ENCODE measurements at places on chromosomes 5 and 9. TPM values are rescaled to one million over a fixed set of nuclear protein-coding genes. Genes with fewer than 3 reads are reported as not detected.

GRCh38 chr9:3468421-3469205 lies 57.2 kb downstream of the RFX3 start:
- DNase-seq, result no peak
- no peaks in the 10 kb centered on the region for H3K27me3 ChIP-seq
- H3K36me3 ChIP-seq, result no peaks in the 10 kb centered on the region
- no peak overlapping the region for H3K27ac ChIP-seq
- no peaks in the 10 kb centered on the region for H3K4me1 ChIP-seq

DNA sequence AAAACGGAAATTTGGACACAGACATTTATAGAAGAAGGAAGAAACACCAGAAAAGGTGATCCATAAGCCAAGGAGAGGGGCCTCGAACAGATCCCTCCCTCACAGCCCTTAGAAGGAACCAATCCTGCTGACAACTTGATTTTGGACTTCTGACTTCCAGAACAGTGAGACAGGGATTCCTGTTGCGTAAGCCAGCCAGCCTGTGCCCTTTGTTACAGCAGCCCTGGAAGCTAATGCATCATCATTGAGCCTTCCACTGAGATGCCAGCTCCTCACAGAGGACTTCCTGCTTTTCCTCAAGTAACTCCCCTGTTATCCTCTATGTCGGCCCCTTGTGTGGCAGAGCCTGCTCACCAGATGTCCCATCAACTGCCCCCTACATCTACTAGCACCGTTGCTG lies 94.1 kb downstream of the JMY start:
- no peak overlapping the region for H3K4me3 ChIP-seq
- no peaks in the 10 kb centered on the region for H3K27me3 ChIP-seq
- no peak for DNase-seq
- H3K27ac ChIP-seq, result no peak overlapping the region
- no peaks in the 10 kb centered on the region for H3K36me3 ChIP-seq

DNA sequence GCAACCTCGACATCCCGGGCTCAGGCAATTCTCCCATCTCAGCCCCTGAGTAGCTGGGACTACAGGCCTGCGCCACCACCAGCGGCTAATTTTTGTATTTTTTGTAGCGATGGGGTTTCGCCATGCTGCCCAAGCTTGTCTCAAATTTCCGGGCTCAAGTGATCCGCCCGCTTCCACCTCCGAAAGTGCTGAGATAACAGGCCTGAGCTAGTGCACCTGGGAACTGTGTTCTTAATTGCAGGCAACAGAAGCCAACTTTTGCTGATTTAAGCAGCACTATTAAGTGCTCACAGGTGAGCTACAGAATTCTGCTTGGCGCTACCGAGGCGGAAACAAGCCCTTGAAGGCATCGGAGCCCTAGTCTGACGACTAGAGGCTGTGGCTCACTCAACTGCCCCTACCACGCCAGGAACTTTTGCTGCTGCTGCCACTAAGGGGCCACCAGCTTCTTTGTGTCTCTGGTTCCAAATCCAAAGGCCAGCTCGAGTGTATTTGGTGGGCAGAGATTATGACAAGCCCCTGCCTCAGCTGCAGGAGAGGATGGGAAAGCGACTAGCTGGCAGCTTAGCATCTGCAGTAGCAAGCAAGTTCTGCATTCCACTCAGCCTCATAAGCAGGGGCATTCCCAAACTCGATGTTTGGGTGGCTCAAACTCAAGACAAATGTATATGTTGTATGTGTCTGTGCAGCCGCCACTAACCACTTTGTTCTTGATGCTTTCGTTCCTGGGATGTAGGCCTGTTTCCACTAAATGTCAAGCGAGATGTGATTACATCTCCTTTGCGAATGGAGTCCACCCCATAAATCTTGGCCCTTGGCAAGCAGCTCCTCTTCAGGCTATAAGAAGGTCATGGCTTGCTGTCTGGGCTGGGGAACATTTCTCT lies 10.6 kb upstream of the HMCN2 start:
- no peak overlapping the region for H3K27ac ChIP-seq
- no peaks in the 10 kb centered on the region for H3K36me3 ChIP-seq
- no peak overlapping the region for H3K4me3 ChIP-seq
- H3K27me3 ChIP-seq, result no peaks in the 10 kb centered on the region
- no peaks in the 10 kb centered on the region for H3K4me1 ChIP-seq

DNA sequence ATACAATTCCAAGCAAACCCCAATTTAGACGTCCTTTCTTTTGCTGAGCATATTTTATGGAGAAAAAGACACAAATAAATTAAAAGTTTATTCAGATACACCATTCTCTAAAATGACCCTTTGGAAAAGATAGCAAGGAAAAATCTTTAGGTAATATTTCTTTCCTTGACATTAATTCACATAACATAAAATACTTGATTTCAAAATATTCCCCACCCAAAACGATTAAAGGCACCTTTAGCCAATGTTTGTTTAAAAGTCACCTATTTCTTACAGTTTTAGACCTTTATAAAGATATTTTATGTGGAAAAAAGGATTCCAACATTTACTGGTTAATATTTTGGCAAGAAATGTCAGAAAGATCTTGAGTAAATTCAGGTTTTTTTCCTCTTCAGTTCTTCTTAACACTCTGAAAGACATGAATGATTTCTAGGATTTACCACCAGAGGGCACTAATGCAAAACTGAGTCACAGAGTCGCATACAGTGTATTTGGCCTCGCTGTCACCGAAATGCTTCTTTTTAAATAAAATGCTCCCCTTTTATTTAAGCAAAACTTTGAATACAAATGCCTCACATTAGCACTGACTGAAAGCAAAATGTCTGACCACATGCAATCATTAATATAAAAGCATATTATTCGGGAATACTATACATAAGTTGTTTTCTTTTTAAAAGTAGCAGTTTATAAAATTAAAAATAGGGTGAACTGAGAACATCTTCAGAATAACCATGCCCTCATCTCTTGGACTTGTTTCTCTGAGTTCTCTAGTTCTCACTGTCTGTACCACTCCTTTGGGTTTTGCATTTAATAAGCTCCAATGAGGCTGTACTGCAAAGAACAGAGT lies 122.5 kb downstream of the SLC1A3 start:
- DNase-seq, result no peak
- H3K27ac ChIP-seq, result no peak overlapping the region
- no peaks in the 10 kb centered on the region for H3K27me3 ChIP-seq
- no peaks in the 10 kb centered on the region for H3K36me3 ChIP-seq
- no peaks in the 10 kb centered on the region for H3K4me1 ChIP-seq
- H3K4me3 ChIP-seq, result no peak overlapping the region

The TEX48 gene
- not detected for total RNA-seq

- DNase-seq, result no peak
- no peaks in the 10 kb centered on the region for H3K4me1 ChIP-seq
- no peak overlapping the region for H3K4me3 ChIP-seq
- H3K27me3 ChIP-seq, result no peaks in the 10 kb centered on the region
These were observed 88.8 kb downstream of the SREK1 start for GRCh38 chr5:66232706-66233445.

GRCh38 chr9:18457510-18457909 lies 16.4 kb upstream of the ADAMTSL1 start:
- no peaks in the 10 kb centered on the region for H3K36me3 ChIP-seq
- no peaks in the 10 kb centered on the region for H3K4me1 ChIP-seq
- DNase-seq, result no peak
- no peaks in the 10 kb centered on the region for H3K27me3 ChIP-seq

The SLC2A6 gene
- 5.8 TPM for total RNA-seq

DNA sequence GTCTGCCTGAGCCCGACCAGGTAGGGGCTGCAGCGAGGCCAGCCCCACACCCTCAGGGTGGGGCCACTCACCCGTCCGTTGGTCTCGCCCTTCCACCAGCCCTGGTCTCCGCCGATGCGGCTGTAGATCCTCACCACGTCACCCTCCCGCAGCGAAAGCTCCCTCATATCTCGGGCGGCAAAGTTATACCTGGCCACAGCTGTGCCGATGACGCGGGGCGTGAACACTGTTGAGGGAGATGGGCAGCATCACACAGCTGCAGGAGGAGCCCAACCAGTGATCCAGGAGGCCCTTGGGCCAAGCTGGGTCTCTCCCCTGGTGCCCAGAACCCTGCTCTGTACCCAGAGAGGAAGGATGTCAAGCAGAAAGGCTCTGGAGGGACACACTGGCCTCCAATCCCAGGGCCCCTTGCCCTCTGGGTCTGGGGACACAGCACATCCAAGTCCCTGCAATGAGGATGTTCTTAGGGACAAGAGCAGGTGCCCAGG lies 30.3 kb upstream of the SARDH start:
- H3K4me3 ChIP-seq, result no peak overlapping the region
- peaks cover 7% of the 10 kb centered on the region for H3K36me3 ChIP-seq
- no peaks in the 10 kb centered on the region for H3K27me3 ChIP-seq

DNA sequence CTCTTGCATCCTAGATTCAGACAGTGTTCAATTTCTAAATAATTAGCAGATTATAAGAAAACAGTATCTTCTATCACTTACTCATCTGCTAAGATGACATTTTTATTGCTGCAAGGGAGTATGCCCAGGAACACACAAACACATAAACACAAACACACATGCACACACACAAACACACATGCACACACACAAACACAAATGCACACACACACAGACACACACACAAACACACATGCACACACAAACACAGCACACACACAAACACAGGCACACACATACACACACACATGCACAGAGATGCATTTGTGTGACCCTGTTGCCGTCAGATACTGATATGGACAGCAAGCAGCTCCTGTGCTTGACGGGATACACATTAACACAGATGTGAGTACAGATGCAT lies 612.9 kb downstream of the IRX1 start:
- no peaks in the 10 kb centered on the region for H3K27me3 ChIP-seq
- no peak overlapping the region for H3K27ac ChIP-seq
- no peaks in the 10 kb centered on the region for H3K36me3 ChIP-seq
- no peaks in the 10 kb centered on the region for H3K4me1 ChIP-seq

The STING1 gene
- total RNA-seq, result 151 TPM

The C5orf52 gene
- total RNA-seq, result not detected

DNA sequence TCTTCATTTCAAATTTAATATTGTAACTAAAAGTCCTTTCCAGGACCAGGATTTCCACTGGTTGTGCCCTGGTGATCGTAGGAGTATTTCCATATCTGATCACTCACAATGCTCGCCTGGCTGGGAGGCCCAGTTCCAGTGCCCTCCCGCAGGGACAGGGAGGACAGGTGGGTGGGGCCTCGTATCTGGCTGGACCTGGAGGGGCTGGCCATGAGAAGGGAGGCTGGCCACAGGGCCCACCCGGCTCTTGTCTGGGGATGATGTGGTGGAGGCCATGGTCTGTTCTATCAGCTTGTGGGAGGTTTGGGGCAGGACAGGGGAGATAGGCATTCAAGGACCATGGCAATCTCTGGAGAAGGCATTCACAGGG lies 286.4 kb downstream of the GADD45G start:
- H3K4me1 ChIP-seq, result no peaks in the 10 kb centered on the region
- H3K36me3 ChIP-seq, result no peaks in the 10 kb centered on the region
- H3K4me3 ChIP-seq, result no peak overlapping the region
- no peak for DNase-seq

DNA sequence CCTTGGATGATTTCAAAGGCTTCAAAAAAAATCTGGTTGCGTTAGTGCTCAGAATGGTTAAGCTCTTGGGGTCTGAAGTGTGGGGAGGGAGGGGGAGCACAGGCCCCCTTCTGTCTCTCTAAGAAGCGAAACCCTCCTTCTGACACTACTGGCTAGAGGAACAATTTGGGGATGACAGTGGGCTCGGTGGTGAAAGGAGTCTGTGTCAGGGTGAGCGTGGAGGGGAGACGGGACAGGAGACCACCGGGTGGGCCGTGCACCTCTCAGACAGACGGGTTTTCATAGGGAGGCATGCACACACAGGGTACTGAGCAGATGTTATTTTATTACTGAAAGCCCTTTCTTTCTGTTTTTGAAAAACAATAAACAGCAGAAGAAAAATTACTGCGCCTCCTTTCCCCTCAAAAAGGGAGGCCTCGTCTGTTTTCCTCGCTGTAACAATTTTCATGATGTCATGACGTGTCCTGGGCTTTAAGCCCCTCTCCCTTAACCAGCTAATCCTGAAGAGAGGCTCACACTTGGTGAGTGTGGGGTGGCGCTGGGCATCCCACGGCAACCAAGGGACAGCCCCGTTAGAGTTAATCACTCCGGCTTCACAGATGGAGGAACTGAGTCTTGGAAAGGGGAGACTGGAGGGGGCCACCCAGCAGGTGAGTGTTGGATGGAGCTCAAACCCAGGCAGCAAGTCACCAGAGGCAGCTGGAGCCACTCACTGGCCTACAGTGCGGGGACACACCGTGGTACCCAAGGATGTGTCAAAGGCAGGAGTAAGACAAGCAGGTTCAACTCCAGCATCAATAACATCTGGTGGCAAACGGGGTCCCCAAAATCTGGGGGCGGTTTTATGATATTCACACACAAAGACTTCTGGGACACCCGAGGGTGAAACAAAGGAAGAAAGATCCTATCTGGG lies 53.4 kb downstream of the PTCH1 start:
- H3K4me1 ChIP-seq, result no peaks in the 10 kb centered on the region
- H3K4me3 ChIP-seq, result no peak overlapping the region
- DNase-seq, result no peak

GRCh38 chr5:92003806-92004205 lies 620.7 kb upstream of the ARRDC3 start:
- H3K4me1 ChIP-seq, result no peaks in the 10 kb centered on the region
- H3K27me3 ChIP-seq, result no peaks in the 10 kb centered on the region
- H3K27ac ChIP-seq, result no peak overlapping the region
- DNase-seq, result no peak
- H3K36me3 ChIP-seq, result no peaks in the 10 kb centered on the region
- no peak overlapping the region for H3K4me3 ChIP-seq

DNA sequence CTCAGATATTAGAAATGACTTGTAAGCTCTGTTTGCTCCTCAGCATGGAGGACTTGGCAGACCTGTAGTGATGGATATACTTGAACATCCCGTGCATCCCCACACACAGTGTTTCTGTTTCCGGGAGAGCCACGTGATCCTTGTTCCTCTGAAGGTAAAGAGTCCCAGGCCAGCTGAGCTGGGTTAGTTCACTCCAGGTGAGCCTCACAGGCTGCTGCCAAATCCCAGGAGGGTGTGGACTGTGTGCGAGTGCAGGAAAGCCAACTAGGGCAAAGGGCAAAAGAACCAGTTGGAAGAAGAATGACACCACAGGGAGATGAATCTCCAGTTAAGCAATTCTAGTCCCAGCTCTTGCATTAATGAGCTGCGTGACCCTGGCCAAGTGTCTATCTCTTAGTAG lies 10.4 kb upstream of the TOMM5 start:
- DNase-seq, result no peak
- H3K4me1 ChIP-seq, result no peaks in the 10 kb centered on the region
- H3K36me3 ChIP-seq, result no peaks in the 10 kb centered on the region
- H3K27ac ChIP-seq, result no peak overlapping the region

The CARD6 gene
- total RNA-seq, result 19.8 TPM

- no peak for DNase-seq
- H3K27ac ChIP-seq, result no peak overlapping the region
- H3K4me3 ChIP-seq, result no peak overlapping the region
- H3K36me3 ChIP-seq, result peaks cover 3% of the 10 kb centered on the region
- H3K4me1 ChIP-seq, result no peaks in the 10 kb centered on the region
These were observed 50.1 kb downstream of the OSTF1 start for GRCh38 chr9:75138260-75139040.

GRCh38 chr5:81657386-81657785 lies 93.5 kb downstream of the SSBP2 start:
- no peak for DNase-seq
- no peaks in the 10 kb centered on the region for H3K27me3 ChIP-seq

The OSMR gene
- total RNA-seq, result 164 TPM

All from aorta (tissue), 5 donors.